ENCODE measurements at places on chromosomes 3 and 15. TPM values are rescaled to one million over a fixed set of nuclear protein-coding genes. Genes with fewer than 3 reads are reported as not detected.

DNA sequence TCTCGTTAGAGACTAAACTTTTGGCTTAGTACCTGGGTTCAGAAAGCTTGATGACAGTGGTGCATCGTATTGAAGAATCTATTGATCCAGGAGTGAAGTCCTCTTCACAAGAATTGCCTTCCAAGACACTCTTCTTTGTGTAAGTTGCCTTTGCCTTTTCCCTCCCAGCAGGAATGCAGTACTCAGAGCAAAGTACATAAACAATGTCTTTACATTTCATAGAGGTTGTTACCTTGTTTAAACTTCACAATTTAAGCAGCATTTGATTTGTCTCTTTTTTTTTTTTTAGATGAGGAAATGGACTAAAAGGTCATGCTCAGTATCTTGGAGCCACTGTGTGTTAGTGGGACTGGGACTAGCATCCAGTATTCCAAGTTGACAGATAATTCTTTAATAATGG is 9.9 kb downstream of the RAB7A start:
- DNase-seq, result no peak

Gene TMCO5A
- not detected for polyA plus RNA-seq

Gene ZBBX
- not detected for polyA plus RNA-seq

Gene ANKRD34C
- not detected for polyA plus RNA-seq

DNA sequence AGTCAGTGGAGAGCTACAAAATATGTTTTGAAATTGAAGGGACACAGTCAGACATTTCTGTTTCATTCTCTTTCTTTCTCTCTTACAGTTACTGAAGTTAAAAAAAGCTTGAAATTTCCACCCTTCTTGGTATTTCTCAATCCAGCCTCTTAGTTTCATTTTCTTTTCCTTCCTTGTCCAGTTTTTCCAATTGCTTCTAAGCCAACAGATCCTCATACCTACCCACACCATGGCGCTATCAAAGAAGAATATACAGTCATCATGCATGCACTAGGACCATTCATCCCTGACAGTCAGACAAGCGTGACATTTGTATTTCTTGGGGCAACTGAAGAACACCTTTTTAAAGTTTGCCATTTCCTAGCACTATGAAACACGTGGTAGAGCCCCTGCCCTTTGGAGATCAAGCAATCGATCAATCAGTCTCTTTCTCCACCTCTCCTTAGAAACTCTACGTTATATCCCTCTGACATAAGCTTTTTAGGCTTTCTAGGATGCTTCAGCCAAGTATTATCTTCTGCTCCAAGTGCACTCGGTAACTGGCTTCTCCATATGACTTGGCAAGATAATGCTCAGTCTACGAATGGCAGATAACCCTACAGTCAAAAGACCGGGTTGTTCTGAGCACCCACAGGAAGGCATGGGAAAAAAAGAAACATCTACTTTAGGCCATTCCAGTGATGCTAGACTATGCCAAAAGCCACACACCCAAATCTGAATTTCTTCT is 65.4 kb downstream of the FBN1 start:
- DNase-seq, result no peak

DNA sequence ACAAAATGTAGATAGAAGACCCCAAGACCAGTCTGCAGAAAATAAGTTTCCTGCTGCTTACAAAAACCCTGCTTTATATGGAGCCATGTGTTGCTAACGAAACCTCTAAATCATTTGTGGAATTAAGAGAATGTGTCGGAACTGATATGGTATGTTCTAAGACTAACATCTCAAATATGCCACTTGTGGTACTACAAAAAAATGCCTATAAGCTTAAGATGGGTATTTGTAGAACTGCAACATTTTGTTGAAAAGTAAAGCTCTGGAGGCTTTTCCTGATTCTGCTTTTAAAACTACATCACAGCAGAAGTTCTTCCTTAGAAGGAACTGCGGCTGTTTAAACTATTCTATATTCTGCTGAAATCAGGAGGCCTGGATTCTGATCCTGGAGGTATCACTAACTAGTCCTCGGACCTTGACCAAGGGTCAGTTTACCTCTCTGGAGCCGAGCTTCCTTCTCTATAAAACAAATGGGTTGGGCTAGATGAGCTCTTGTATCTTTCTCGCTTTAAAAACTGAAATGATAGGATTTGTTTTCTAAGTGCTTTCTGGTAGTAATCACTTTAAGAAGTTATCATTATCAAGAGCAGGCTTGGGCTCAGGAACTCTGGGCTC is 74.9 kb downstream of the RAD18 start:
- no peak for DNase-seq
